ENCODE measurements at places on chromosomes 2 and 18. TPM values are rescaled to one million over a fixed set of nuclear protein-coding genes. Genes with fewer than 3 reads are reported as not detected.

DNA sequence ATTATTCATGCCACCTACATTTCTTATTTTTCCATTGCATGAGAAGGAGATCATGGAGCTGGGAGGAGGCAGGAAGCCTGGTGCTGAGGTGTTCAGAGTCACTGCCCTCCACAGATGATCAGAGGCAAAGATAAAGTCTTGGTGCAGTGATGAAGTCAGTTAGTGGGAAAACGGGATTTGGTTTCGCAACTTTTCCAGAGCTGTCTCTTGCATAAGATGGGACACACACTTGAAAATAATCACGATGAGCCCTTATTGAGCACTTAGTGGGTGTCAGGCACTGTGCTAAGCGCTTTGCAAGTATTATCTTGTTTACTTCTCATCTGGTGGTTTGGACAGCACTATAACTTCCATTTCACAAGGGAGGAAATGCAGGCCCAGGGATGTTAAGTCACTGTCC is 222.1 kb upstream of the SMAD2 start:
- DNase-seq: no peak

- DNase-seq: no peak
These were observed 175.9 kb upstream of the COPS8 start for GRCh38 chr2:236909802-236910201.

- peak; percentile 30 for DNase-seq
These were observed 114.0 kb upstream of the STON1 start for GRCh38 chr2:48415836-48416515.

DNA sequence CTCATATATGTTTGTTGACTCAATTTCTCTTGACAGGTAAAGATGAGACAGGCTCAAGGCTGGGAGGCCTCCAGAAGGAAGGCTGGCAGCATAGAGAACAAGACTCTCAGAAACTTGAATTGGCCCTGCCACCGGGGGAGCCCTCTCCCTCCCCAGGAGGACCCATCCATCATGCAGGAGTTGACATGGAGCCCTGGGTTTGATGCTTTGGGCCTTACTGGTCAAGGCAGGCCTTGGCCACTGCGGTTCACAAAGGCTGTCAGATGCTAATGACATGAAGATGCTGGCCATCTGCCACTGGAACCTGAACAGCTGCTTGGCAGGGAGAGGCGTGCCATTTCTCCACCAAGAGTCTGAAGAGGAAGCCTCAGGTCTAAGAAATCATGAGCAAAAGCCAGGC is 193.6 kb downstream of the MTCL1 start:
- DNase-seq: no peak

- peak; percentile 84 for DNase-seq
These were observed 4.5 kb downstream of the ZFP36L2 start for GRCh38 chr2:43221763-43222474.

GRCh38 chr2:190126798-190127197 is 64.3 kb upstream of the MSTN start:
- no peak for DNase-seq

GRCh38 chr18:27793013-27793785 is 383.7 kb downstream of the CDH2 start:
- no peak for DNase-seq

DNA sequence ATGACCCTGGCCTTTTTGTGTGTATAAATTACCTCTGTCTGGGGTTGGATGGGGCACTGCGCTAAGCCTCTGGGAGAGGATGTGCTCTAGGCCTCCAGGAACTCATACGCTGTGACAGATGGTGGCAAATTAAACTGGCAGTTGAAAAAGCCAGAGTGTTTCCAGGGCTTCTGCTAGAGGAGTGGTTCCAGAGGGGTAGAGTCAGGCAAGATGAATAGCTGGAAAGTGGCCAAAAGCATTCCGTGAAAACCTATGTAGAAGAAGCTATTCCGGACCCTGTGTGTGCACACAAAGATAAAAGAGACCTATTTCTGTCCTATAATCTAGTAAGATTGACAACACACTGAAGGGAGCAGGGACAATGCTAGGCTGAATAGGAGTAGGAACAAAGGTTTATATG is 84.8 kb downstream of the ACTR3 start:
- DNase-seq: no peak

DNA sequence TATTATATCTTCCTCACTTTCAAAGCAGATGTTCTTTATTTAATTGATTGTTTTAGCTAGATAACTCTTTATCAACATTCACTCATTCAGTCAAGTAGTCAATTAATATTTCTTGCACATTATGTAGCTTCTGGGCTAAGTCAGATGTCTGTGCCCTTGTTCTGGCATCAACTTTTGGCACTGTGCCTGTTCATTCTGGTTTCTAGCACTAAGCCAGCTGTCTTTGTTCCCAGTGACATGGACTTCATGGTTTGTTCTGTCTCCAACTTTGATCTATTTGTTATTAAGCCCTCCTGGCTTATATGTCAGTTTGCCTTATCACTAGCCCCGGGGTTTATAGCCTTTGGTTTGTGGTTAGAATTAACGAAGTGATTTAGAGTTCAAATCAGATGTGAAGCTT is 247.9 kb upstream of the SYT4 start:
- DNase-seq: no peak

DNA sequence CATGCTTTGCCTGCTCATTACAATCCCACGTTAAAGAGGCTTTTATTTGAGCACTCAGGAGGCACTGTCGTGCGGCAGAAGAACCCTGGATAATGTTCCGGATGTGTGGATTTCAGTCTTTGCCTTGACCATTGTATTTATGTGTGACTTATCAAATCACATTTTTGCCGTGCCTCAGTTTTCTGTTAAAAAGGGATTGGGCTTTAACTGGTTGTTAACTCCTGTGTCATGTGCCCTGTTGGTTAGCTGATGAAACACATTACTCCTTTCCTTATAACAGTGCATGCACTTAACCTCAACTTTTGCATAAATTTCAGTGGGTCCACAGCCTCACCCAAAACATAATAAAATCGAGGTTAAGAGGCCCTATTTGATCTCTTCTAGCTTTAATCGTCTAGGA is 52.7 kb downstream of the NAB1 start:
- DNase-seq: no peak

- DNase-seq: no peak
These were observed 272.5 kb downstream of the GALR1 start for GRCh38 chr18:77522051-77522675.

DNA sequence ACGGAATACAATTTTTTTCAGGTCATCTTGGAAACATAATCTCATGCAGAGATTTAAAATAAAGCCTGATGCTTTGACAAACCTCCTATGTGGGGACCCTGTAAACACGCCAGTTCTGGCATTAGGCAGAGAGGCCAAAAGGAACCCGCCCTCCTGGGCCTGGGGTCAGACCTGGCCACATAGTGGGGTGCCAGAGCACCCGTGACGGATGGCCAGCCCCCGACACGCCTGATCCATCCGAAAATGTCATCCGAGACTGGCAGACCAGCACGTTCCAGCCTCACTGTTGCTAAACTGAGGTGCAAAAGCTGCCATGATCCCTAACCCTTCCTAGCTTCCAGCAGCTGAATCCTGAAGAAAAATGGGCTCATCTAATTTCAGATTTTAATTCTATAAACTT is 222.6 kb upstream of the SALL3 start:
- no peak for DNase-seq

DNA sequence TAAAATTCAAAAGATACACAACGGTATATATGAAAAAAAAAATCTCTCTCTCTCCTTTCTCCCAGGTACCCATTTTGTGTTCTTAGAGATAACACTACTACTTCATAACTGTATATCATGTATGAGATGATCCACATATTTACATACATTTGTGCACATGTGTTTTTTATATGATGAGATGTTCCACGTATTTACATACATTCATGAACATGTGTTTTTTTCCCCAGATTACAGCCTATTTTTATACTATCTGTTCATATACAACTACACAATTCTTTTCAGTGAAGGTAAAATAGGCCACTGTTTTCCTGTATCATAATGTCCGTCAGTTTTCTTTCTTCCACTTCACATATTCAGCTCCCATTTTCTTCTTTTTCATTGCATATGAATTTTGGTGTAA is 808.9 kb downstream of the LRRTM4 start:
- no peak for DNase-seq

DNA sequence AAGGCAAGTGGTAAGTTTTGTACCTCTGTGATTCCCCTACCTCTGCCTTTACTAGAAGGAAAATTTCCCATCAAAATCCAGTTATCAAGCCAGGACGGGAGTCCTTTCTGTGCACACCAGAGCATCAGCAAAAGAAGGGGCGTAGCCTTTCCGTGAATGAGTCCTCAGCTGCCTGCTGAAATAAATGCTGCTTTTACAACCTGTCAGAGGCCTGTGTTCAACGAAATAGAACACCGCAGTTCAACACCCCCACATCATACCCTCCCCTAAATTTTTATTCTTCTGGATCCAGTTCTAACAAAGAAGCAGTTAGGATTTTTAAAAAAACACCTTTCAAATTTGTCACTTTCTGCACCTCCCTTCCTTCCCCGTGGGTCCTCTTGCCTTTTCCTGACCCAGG is 135.8 kb downstream of the SETBP1 start:
- no peak for DNase-seq

DNA sequence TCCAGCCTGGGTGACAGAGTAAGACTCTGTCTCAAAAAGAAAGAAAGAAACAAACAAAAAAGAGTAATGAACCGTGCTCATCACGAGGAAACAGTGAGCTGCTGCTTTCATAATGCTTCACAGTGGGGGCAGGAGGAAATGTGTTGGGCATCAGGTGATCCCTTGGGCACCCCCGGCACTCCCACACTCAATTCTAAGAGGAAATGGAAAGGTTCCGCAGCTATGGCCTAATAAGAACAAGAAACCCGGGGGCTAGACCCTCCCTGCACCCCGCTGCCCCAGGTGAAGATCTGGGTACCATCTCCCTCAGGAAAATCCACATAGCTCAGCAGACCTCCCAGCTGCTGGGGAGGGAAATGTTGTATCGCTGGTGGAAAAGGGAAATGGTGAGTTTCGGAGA is 118.9 kb downstream of the LPIN1 start:
- peak; percentile 17 for DNase-seq

- no peak for DNase-seq
These were observed 166.5 kb downstream of the RPIA start for GRCh38 chr2:88857951-88858411.

DNA sequence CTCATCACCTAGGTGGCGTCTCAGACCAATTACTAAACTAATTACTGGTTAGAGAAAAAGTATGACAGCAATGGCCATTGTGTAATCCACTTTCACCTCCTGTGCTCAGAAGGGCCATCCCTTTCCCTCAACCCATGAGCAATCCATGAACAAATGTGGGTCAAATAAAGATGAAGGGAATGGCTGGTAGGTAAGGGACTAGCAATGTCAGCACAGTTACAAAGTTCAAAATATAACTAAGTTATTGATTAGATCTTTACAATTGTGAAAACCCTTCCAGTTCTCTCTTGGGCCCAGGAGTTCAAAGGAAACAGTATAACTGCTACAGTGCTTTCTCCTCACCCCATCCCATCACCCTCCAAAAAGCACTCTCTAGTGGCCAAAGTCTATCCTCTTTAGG is 98.3 kb downstream of the DTNA start:
- no peak for DNase-seq

- DNase-seq: peak; percentile 6
These were observed 31.9 kb upstream of the TFPI start for GRCh38 chr2:187586011-187586641.

- DNase-seq: no peak
These were observed 1127.5 kb upstream of the CELF4 start for GRCh38 chr18:38693104-38693503.

DNA sequence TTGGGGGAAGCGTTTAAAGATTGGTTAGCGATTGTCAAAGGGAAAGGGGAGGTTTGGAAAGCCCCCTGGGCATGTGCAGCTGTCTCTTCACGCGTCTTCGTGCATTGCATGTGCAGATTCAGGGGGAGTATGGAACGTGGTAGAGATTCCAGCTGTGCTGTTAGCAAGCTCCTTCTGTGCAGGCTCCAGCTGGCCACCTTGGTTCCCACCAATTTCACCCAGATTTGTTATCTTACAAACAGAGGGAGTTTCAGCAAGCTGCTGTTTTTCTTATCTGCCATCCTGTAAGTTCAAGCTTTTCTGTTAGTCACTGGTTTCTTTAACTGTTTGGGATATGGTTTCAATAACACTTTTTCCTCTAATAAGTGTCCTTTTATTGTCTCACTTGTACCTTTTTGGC is 30.4 kb downstream of the FARP2 start:
- DNase-seq: no peak

DNA sequence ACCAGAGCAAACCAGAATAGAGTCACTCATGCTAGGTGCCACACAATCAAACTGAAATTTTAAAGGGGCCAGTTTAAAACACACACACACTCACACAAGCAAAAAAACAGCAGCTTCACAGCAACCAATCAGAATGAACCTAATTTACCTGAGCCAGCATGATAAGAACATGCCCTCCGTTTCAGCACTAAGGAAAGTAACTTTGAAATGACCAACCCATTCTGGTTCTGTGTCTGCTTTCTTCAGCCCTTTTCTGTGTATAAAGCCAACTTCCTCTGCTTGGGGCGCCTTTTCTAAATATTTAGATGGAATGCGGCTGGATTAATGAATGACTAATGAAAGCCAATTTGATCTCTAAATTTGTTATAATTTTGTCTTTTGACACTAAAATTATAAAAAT is 629.1 kb downstream of the ZEB2 start:
- no peak for DNase-seq

DNA sequence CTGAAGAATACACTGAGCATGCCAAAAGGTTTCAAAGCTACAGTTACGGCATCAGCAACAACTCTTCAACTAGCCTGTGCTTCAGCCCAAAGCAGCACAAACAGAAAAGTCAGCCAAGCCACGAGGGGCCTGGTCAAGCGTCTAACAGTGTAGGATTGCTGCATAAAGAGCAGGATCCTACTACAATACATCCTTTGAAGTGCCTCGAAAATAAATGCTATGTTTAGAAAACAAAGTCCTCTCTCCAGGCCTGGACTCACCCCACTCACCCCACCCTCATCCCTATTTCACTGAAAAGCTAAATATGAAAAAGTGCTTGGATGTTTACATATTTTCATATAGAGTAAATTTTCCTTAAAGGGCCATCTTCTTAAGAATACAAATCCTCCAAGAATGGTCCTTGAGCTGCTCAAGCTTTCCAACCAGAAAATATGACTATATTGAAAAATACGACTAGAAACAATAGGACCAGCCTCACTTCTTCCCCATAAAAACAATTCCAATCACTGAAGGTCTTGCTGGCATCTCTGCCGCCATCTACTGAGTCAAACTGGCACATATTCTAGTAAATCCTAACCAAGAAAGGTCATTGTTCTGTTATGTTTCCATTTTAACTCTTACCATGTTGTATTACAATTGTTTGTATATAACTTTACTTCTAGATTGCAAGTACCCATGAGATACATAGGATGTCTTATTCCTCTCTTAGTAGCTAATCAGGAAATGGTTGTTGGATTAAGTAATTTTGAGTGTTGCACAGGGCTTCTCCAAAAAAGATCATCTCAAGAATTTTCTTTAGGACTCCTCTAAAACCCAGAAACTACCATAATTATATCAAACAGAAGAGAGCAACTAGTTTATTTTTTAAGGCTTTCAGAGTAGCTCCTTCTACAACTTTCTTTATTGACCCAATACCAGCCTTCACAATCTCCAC is 63.6 kb downstream of the CLHC1 start:
- peak; percentile 52 for DNase-seq

- DNase-seq: no peak
These were observed 209.6 kb upstream of the TNP1 start for GRCh38 chr2:217069263-217070042.

The ACADL gene
- total RNA-seq: not detected

The CPO gene
- total RNA-seq: not detected

The CXCR1 gene
- total RNA-seq: not detected

The FHOD3 gene
- total RNA-seq: not detected

The CNDP1 gene
- total RNA-seq: not detected

The SDC1 gene
- not detected for total RNA-seq

The RAMP1 gene
- total RNA-seq: 0.30 TPM

The LIPG gene
- 0.79 TPM for total RNA-seq

The SRD5A2 gene
- not detected for total RNA-seq

The CCDC74A gene
- 3.0 TPM for total RNA-seq
